ENCODE measurements at places on chromosomes 11 and 22.

DNA sequence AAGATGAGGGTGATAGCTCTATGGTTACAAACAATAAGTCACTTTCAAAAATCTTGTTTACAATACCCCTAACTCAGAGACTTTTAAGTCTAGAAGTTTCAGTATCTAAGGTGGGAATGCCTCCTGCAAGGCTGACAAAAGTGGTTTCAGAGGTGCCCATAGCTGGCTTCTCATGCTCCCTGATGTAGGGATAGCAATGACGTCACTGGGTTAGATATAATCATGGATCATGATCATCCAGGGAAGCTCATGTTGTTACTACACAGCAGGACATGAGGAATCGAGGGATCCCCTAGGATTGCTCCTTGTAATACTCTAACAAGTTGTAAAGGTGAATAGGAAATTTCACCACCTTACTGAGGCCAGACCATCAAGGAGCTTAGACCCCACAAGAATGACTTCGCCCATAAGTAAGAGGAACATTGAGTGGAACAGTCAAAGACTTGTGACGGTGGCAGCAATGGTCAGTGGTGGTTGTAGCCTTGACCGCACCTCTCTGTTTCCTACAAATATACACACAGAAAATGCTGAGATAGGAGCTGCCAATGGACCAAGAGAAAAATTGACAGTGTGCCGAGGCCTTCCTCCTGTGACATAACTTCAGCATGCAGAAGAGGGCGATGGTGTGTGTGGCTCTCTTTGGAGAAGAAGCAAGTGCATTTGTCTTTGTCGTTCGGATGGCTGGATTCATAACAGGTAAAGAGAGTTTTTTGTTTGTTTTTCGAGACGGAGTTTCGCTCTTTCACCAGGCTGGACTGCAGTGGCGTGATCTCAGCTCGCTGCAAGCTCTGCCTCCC, 15.6 kb downstream of the APOL4 start:
- no peak for DNase-seq

- DNase-seq: no peak
These were observed 213.5 kb upstream of the NAV2 start for GRCh38 chr11:19499026-19499669.

GRCh38 chr11:134126217-134126822, 57.4 kb downstream of the JAM3 start:
- DNase-seq: no peak

GRCh38 chr22:28773461-28773867, 969 bp downstream of the CCDC117 start:
- DNase-seq: no peak

GRCh38 chr11:64249563-64250414, 1.5 kb upstream of the PLCB3 start:
- no peak for DNase-seq

- no peak for DNase-seq
These were observed 37.3 kb downstream of the PHF21B start for GRCh38 chr22:44972363-44973083.

DNA sequence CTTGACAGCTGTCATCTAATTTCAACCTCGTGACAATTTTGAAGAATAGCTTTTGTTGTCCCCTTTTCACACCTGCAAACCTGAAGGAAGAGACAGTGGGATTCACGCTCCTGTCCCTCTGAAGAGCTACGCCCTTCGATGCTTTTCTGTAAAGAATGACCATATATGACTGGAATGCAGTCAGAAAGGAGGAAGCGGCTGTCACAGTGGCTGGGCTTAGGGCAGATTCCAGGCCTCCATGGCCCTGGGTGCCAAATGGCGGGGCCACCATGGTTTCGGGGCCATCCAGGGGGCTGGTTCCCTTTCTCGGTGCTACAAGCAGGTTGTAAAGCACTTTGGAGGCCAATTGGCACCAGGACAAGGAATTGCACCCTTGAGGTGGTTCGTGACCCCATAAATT, 22.2 kb upstream of the FGF19 start:
- no peak for DNase-seq

DNA sequence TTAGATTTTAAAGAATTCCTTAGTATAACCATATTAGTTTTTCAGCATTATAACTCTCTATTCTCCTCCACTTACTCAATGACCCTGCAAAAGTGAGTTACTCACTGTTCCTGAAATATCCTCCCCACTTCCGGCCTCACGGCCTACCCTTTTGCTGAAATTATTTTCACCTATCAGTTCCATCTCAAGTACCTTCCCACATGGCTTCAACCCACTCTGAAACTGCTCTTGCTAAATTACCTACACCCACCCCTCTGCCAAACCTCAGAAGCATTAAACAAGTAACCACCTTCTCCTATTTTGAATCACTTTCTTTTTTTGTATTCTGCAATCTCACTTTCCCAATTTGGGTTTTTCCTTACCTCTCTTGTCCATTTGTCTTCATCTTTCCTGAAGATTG, 37.7 kb downstream of the OR5P2 start:
- no peak for DNase-seq

DNA sequence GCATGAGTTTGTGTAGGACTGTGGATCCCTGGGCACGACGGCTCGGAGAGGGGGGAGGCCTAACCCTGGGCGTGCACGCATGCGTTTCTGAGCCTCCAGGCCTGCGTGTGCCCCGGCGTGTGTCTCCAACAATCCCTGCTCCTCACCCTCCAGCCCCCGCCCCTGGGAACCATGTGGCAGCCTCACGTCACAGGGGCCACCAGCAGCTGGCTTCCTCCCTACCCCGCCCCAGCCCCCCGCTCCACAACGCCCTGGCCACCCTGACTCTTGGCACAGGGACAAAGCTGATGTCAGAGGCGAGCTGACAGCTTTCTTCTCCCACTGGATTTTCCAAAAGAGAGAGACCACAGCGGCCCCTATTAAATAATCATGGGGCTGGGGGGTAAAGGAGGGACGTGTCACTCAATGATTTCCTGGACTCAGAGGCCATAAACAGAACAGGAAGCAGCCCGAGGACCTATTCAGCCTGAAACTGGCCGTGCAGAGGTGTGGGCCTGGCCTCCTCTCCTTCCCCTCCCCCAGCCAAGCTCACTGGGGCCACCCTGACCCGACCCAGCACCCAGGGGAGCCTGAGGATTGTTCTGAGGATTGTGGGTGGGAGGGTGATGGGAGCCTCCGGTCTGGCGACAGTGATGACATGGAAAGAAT, 6.8 kb upstream of the LIF start:
- no peak for DNase-seq

DNA sequence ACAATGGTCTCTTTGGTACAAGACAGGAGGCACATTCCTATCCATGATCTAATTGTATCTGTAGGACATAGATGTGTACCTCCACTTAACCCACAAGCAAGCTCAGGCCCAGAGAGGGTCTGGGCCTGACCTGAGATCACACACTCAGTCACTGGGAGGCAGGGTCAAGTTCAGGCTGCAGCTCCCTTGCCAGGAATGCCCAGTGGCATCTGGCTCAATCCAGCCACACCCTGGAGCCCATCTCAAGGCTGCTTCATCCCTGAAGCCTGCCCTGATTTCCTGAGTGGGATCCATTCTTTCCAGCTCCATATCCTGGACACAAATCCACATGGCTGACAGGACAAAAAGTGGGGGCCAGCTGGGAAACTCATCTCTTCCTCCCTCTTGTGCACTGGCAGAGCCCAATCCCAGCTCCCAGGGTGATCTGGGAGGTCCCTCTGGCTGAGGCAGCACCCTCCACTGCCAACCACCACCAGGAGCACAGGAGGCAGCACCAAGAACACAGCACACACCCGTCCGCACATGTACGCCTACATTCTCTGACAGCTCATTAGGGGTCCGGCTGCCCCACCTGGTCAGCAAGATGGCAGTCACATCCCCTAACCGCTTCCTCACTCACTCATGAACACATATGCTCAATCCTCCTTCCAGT, 39.2 kb upstream of the KLHL35 start:
- DNase-seq: no peak

DNA sequence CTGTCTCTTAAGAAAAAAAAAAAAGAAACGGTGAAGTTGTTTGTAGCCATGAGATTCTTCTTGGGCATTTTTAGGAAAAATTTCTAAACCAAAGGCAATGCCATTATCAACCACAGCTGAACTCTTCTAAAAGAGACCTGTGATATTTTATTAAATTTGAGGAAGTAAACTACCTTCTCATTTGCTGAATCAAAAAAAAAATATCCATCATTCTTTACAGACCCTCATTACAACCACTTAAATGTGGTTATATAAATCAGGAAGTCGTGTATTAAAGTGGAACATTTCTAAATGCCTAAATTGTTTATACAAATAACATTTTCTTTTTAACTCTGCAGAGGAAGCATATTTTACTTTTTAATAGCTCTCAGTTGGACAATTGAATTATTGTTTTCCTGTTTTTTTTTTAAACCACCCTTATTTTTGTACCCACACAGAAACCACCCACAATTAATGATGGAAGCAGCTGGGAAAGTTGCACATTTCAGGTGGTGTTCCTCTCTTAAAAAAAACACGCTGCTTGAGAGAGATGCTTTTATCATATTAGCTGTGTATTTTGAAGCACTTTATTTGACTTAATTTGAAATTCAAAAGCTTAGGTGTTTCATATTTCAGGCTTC, 91.2 kb downstream of the ARHGAP42 start:
- no peak for DNase-seq

GRCh38 chr11:121790430-121790829, 325.6 kb downstream of the BLID start:
- no peak for DNase-seq

GRCh38 chr22:39129746-39130145, 22.7 kb downstream of the CBX7 start:
- DNase-seq: no peak

DNA sequence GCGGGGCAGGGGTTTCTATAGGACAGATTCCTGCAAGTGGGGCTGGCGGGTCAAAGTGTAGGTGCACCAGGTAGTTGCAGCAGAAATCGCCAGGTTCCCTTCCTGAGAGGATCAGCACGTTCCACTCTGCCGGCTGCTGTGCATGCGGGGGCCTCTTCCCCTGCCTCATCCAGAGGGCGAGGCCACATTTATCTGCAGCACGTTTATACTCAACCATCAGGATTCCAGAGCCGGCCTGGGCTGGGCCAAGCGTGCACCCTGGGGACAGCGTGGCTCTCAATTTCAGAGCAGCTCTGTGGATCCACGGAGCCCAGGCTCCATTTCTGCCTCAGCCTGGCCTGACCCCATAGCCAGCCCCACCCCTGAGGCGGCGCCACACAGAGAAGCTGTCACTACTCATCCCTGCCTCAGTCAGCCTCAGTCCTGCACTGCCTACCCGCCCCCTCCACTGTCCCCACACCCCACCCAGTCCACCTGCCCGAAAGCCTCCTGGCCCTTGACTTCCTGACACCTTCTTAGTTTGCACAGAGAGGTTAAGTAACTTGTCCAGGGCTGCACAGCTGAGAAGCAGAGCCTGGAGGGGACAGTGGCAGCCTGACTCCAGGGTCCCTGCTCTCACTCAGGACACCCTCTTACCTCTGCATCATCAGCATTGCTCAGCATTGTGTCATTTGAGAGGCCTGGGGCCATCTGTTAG, 45.9 kb upstream of the RTL6 start:
- no peak for DNase-seq

DNA sequence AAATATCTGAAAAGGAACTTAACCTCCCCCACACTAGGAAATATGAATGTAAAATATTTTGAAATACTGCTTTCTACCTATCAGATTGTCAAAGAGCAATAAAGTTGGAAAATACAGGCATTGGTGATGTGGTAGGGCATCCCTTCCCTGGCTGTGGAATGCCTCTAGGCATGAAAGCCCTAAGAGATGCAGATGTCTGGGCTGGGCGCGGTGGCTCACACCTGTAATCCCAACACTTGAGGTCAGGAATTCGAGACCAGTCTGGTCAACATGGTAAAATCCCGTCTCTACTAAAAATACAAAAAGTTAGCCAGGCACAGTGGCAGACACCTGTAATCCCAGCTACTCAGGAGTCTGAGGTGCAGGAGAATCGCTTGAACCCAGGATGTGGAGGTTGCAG, 22.0 kb downstream of the ARAP1 start:
- no peak for DNase-seq

GRCh38 chr11:119484741-119485605, 62.0 kb upstream of the THY1 start:
- no peak for DNase-seq

- DNase-seq: no peak
These were observed 52.3 kb upstream of the SCUBE2 start for GRCh38 chr11:9143721-9144120.

DNA sequence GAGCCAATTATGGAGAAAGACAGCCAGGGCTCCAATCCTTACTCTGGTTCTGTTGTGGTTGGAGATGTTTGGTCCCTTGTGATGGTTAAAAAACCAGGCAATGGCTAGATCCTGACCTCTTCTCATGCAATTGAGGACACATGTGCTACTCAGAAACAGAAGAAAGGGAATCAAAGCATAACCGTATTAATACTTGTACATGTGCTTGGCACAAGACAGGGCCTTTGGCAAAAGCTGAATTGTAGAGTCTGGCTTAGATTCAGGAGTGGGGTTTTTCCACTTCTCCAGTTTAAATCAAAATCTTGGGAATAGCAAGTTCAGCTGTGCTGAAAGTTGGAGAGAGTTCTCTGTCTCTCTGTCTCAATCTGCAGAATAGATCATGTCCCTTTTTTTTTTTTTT, 80.1 kb upstream of the E2F8 start:
- DNase-seq: no peak

GRCh38 chr11:2511421-2512369, 66.9 kb downstream of the KCNQ1 start:
- no peak for DNase-seq

DNA sequence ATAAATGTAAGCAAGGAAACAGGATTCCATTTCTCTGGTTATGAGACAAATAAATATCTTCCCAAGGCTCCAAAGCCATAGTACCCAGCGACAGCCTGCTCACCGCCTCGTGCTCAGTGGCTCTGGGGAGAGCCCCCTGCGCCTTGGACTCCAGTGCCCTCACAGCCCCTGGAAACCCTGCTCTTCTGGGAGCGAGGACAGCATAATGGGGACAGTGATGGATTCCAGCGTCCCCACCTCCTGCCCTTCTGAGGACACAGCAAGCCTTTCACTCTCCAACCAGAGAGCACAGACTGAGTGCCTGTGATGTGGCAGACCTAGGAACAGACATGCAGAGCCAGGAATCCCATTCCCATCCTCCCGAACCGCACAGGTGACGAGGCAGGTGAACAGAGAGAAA, 660.8 kb downstream of the TBC1D22A start:
- no peak for DNase-seq

Measured in stimulated activated CD8-positive, alpha-beta memory T cell treated with anti-CD3 and anti-CD28 coated beads, Interleukin-4, amount 100 ng/mL, for 1 hour (primary cell).